ENCODE measurements at places on chromosomes 2 and 18.
A peak's percentile ranks its signal among the peaks of the same experiment; 100 is the strongest.

DNA sequence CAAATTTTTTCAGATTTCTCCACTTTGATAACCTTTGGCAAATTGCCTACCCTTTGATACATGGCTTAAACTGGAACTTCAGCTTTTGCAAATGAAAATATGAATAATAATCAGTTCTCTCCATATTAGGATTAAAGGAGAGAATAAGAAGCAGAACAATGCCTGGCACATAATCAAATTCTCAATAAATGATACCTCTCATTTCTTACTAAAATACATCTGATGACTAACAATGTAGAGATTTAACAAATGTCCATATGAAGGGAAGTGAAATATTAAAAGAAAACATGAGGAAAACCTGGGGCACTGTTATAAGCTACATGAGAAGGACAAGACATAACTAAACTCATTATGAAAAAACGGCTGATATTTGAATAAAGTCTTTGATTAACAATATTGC is 1103.6 kb downstream of the LRP1B start:
- DNase-seq = no peak

DNA sequence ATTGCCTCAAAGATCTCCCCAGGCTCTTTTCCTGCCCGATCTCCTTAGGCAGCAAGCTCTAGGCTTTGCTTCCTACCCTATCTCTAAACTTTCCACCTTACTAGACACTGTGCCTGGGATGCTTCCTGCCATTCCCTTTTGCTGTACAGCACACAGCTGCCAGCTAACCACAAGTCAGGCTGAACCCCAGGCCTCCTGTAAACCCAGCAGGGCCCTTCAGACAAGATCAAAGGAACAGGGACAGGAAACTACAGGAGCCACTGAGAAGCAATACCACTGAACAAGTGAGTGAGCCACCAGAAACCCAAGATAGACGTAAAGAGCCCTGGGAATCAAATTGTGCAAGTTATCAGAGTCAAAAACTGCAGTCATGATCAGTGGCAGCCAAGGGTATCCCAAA is 180.7 kb downstream of the SUCLG1 start:
- DNase-seq = no peak

GRCh38 chr18:45317948-45318640 is 297.2 kb upstream of the SLC14A2 start:
- DNase-seq = no peak

GRCh38 chr2:31946838-31947237 is 64.0 kb downstream of the MEMO1 start:
- DNase-seq = no peak

GRCh38 chr2:181393472-181393871 is 63.7 kb upstream of the ITGA4 start:
- DNase-seq = peak; percentile 51

GRCh38 chr2:219369447-219369861 is 18.3 kb downstream of the DNPEP start:
- DNase-seq = no peak

DNA sequence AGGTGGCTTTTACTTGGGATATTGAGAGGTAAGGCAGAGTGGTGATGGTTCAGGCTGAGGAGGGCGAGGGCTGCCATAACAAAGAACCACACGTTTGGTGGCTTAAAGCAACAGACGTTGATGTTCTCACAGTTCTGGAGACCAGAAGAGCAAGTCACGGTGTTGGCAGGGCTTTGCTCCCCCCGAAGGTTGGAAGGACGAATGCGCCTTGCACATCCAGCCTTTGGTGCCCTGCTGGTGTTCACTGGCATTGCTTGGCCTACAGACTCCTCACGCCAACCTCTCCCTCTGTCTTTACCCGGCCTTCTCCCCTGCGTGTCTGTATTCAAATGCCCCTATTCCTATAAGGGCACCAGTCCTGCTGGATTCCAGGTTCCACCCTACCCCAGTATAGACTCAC is 125.4 kb downstream of the TPO start:
- peak; percentile 62 for DNase-seq

DNA sequence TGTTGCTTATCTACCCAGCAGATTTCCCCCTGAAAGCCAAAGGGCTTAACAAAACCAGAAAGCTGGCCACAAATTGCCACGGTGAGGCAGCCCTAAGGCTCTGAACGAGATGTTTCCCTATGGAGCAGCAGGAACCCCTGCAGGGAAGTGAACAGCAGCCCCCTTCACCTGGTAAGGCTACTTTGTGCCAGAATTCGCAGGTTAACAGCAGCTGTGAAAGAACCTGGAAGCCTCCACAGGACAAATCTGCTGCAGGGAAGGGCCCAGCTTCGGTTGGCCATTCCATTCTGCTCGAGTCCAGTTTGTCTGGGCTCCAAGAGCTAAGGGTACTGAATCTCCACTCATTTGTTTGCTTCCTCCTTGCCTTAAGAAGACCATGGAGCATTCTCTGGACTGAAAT is 175.3 kb downstream of the PDE11A start:
- DNase-seq = no peak

All from NAMALWA (cell line).